Stimulated activated CD4-positive, alpha-beta T cell treated with anti-CD3 and anti-CD28 coated beads, Interleukin-2, amount 100 ng/mL, for 24 hours (primary cell): ENCODE measurements at places on chromosomes 1 and 21.

- DNase-seq = no peak
Measured at GRCh38 chr1:65703853-65704252, 88.8 kb upstream of the PDE4B start.

GRCh38 chr1:178723546-178723945 is 1.5 kb upstream of the RALGPS2 start:
- no peak for DNase-seq

GRCh38 chr1:228334954-228335353 is 71.7 kb downstream of the TRIM11 start:
- no peak for DNase-seq

- no peak for DNase-seq
Measured at GRCh38 chr1:165383599-165384405, 27.3 kb upstream of the LMX1A start.

DNA sequence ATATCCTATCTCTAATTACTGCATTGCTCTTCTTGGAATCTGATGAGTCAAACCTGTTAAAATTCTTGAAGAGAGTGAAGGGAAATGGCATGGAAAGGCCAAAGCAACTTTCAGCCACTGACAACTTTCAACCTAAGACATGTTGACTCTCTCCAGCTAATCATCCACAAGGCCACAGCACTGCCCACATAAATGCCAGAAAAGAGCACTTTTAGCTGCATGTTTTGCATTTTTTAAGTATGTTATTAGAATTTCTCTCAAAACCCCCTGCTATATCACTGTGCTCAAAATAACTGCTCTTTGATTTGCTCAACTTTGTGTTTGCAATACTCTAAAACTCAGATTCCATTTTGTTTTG is 352.5 kb downstream of the ADGRL2 start:
- DNase-seq = no peak

DNA sequence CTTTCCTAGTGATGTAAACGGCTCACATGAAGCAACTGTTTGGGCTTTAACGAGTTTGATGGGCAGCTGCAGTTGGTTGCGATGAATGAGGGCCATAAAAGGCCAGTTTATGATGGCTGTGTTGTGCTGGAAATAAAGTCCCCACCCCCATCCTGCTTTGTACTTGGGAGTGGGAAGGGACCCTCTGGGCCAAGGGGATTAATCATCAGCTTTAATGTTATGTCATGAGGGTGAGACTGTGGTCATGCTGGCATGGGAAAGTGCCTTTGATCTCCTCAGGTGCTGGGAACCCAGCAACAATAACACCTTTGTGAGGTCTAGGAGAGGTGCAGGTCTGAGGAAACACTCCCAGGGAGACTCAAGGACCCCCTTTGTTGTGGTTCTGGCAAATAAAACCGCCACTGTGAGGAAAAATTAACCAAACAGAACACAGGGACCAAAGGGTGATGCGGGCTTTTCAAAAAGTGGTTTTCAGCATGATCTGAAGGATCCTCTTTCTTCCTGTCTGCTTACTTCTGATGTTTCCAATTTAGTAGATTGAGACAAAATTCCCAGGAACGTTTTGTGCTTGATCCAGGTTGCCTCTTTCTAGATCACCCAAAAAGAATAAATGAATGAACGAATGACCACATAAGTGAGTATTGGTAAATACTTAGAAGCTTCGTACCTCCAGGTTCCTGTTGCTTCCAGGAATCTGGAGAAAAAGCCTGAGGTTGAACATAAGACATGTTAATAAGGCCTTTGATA is 257.8 kb upstream of the HOOK1 start:
- no peak for DNase-seq

DNA sequence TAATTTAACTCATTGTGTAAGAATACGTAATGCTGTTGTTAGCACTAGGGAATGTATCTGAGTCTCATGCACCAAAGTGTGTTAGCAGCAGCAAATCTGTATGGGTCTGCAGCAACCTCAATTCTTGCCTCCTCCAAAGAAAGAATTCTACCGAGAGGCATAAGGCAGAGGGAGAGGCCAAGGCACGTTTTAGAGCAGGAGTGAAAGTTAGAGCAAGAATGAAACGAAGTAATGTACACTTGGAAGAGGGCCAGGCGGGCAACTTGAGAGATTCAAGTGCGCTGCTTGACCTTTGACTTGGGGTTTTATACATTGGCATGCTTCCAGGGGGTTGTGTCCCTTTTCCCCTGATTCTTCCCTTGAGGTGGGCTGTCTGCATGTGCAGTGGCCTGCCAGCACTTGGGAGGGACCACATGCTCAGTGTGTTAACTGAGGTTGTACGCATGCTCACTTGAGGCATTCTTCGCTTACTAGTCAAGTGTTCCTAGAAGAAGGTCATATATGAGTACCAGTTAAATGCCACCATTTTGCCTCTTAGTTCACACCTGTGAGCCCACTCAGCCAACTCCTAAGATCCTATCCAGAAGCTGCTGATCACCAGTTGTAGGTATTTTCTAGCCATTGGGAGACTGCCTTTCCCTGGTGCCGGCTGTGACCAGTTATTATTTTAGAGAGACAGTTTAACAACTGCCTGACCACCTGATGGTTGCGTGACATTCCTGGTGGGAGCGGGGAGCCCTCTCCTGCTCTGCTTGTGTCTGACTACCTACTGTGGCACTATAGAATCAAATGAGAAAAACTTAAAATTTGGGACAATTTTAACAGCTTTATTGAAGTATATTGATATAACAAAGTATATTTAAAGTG is 2.7 kb upstream of the CNN3 start:
- no peak for DNase-seq

DNA sequence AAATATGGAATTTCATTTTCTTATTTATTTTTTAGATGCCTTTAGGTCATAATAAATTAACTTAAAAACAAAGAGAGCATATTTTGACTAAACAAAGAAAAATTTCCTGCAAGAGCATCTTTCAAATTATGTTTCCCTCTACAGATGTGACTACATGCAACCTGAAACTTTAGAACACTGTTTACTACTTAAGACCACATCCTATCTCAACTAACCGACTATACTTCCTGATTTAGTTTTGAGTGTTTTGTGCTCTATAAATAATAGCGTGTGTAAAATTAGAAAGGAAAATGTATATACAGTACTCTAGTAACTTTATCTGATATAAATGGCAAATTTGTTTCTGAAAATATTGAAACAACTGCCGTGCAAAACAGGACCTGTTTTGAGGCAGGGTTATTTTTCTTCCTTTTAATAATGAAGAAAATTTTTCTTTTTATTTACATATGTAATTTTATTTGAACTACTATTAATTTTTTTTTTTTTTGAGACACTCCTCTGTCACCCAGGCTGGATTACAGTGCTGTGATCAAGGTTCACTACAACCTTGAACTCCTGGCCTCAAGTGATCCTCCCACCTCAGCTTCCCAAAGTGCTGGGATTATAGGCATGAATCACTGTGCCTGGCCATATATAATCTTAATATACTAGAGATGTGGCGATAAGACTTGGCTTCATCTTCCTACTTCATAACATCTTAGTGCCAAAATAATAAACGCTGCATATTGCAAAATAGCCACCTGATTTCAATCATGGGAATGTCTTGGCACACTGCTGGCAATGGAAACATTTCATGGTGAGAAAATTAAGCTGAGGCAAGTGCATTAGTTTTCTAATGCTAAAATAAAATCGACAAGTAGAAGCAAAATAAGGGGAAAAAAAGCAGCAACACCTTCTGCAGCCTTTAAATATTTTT is 12.3 kb downstream of the ZRANB2 start:
- DNase-seq = no peak

DNA sequence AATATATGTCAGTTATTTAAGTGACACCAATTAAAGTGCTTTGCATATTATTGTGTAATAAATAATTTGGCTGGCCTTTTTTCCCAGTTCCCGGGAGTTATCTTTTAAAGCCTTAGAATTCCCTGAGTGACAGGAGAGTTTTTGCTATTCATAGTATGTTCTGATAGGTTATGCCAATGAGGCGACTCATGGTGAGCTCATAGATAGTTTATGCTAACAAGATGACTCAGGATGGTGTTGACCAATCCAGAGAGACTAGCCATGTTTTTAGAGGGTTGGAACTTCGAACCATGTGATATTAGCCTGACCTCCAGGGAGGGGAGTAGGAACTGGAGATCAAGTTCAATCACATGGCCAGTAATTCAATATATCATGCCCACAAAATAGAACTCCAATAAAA is 310.8 kb downstream of the USP25 start:
- no peak for DNase-seq

DNA sequence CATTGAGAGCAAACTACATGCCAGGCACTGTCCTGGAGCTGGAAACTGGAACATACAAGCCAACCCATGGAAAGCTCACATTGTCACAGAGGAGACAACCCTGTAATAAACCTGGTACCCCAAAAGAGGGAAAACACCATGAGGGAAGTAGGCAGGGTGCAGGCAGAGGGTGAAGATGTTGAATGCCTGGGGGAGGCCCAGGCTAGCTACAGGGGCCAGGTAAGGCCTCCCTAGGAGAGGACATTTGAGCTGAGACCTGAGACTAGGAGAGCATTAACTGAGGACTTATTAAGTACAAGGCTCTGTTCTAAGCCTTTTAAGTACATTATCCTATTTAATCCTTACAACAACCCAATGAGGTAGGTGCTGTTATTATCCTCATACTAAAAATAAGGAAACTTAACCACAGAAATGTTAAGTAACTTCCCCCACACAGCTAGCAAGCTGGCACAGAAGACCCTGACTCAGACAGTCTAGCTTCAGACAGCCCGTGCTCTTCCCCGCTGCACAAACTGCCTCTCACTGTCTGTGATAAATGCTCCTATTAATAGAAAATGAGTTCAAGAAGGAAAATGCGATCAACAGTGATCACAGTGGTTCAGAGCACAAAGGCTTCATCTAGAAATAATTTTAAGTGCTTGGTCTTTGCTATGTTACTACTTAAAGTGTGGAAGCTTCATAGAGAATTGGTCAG is 41.8 kb downstream of the ZNF281 start:
- DNase-seq = no peak

GRCh38 chr1:67191668-67192520 is 25.6 kb downstream of the IL23R start:
- no peak for DNase-seq

- no peak for DNase-seq
Measured at GRCh38 chr1:51453010-51453409, 66.1 kb downstream of the EPS15 start.

DNA sequence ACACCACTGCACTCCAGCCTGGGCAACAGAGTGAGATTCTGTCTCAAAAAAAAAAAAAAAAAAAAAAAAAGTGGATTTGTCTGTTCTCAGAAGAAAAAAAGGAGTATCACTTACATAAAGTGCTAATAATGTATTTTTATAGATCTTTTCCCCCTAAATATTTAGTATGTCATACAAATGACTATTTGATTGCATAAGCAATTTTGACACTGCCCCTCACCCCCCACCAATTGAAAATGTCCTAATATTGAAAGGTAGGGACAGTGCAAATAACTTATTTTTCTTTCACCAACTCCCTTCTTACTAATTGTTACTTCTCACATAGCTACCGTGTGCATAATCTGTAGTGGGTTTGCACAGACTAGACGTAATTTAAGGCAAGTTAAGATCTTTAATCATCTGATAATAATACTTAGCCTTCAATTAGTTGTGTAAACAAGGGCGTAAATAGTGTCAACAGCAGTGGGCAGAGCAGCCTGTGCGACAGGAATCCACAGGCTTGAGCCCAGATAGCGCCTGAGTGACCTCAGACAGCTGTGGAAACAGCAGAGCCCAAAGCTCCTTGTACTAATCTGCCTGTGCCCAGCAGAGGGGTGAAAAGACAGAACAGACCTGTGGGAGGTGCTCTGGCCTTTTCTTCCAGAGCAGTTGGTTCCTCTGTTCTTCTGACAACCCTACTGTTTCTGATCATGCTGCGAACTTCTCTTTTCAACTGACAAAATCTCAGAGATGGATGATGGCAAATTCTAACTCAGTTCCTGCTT is 4.5 kb upstream of the IER5 start:
- DNase-seq = peak; percentile 48

GRCh38 chr21:38511662-38512243 is 13.5 kb upstream of the ERG start:
- no peak for DNase-seq

DNA sequence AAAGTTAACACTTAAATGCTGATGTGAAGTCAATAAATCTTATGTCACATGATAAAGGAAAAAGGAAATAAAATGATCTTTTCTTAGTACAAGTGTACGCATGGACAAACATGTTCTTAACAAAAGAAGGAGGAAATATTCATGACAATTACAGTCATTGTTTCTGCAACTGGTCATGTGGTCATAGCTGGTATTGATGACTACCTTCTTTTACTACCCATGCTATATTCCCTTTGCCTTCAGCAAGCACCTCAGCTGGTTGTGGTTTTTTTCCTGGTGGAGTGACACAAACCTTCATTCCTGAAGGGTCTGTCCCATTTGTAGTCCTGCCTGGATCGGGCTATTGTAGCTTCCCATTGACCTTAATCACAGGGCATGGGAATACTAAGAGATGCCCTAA is 23.4 kb upstream of the TSHB start:
- no peak for DNase-seq

- no peak for DNase-seq
Measured at GRCh38 chr1:43059640-43060574, 101.2 kb upstream of the SLC2A1 start.

GRCh38 chr1:31665234-31665878 is 20.7 kb upstream of the PEF1 start:
- no peak for DNase-seq
